Natural killer cell (primary cell): ENCODE measurements at places on chromosomes 11 and 22. TPM values are rescaled to one million over a fixed set of nuclear protein-coding genes. Genes with fewer than 3 reads are reported as not detected.

- no peaks in the 10 kb centered on the region for H3K36me3 ChIP-seq
- DNase-seq: peak; percentile 33
- H3K27me3 ChIP-seq: no peaks in the 10 kb centered on the region
Observed at GRCh38 chr22:49869086-49869830, 15.6 kb downstream of the ZBED4 start.

- H3K27ac ChIP-seq: no peak overlapping the region
- no peak for DNase-seq
- peaks cover 47% of the 10 kb centered on the region for H3K4me1 ChIP-seq
- no peaks in the 10 kb centered on the region for H3K36me3 ChIP-seq
- peaks cover 4% of the 10 kb centered on the region for H3K27me3 ChIP-seq
- no peak overlapping the region for H3K4me3 ChIP-seq
Observed at GRCh38 chr22:50018608-50019285, 6.2 kb upstream of the IL17REL start.

GRCh38 chr11:23006730-23007129, 146.5 kb upstream of the CCDC179 start:
- DNase-seq: no peak
- no peaks in the 10 kb centered on the region for H3K36me3 ChIP-seq
- H3K27me3 ChIP-seq: no peaks in the 10 kb centered on the region
- H3K4me3 ChIP-seq: no peak overlapping the region
- no peaks in the 10 kb centered on the region for H3K4me1 ChIP-seq

Gene CLCF1
- total RNA-seq: 9.8 TPM
